ENCODE measurements at places on chromosomes 12 and 14. TPM values are rescaled to one million over a fixed set of nuclear protein-coding genes. Genes with fewer than 3 reads are reported as not detected.

The TMPRSS12 gene
- total RNA-seq = not detected

The PTPRO gene
- 0.33 TPM for total RNA-seq

The PLEKHG7 gene
- total RNA-seq = not detected

The DENND5B gene
- total RNA-seq = 3.6 TPM

The PGAM5 gene
- total RNA-seq = 27.1 TPM

The OASL gene
- total RNA-seq = 1.2 TPM

Measured in fibroblast of lung (primary cell).